ENCODE measurements at places on chromosomes 12 and 14.

- no peak for DNase-seq
Observed at GRCh38 chr14:71749613-71750238, 182.5 kb upstream of the RGS6 start.

DNA sequence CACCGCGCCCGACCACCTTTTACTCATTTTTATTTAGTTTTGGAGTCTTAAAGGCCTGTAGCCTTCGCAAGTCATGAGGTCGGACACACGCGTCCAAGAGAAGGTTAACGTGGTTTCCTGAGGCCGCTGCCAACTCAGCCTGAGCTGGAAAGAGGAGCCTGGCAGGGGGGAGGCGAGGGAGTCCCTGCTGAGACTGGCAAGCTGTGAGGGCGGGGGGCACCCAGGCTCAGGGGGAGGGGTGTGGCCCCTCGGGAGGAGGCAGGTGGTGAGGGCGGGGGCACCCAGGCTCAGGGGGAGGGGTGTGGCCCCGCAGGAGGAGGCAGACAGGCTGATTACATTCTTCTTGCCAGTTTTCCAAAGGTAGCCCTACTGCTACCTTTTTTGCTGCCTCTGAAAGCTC, 143.2 kb downstream of the PIWIL1 start:
- DNase-seq = no peak

DNA sequence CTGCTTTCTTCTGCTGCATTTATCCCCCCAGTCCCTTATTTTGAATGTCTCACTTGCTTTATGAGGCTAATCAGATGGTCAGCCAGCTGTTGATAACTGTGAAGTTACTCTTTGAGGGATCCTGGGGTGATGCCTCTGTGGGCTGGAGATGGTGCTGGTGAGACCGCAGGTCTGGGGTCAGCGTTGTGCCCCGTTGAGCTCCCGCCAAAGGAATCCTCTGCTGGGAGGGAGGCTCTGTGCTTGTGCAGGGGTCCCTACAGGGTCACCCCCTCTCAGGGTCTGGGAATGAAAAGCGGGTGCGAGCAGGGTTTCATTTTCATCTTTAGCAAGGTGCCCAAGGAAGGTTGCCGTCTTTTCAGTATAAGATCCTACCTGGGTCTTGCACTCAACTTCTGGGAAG, 161.2 kb upstream of the RTL1 start:
- no peak for DNase-seq

DNA sequence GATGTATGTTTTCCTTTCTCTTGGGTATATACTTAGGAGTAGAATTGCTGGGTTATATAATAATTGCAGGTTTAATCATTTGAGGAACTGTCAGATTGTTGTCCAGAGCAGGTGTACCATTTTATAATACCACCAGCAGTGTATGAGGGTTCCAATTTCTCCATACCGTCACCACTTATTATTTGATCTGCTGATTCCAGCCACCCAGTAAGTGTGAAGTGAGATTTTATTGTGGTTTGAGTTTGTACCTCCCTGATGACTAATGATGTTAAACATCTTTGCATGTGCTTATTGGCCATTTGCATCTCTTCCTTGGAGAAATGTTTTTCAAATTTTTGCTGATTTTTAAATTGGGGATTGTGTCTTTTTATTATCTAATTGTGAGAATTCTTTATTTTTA, 15.1 kb downstream of the NCKAP5L start:
- DNase-seq = no peak

GRCh38 chr12:43102546-43103264, 449.3 kb downstream of the ADAMTS20 start:
- no peak for DNase-seq

Measured in NCI-H1694 (cell line).